ENCODE measurements at places on chromosomes 11 and 22.

- no peak for DNase-seq
Measured at GRCh38 chr11:10993186-10993585, 135.3 kb upstream of the ZBED5 start.

- DNase-seq: no peak
Measured at GRCh38 chr11:92440701-92441442, 216.3 kb downstream of the FAT3 start.

- DNase-seq: no peak
Measured at GRCh38 chr11:60769811-60770210, 13.1 kb downstream of the MS4A15 start.

DNA sequence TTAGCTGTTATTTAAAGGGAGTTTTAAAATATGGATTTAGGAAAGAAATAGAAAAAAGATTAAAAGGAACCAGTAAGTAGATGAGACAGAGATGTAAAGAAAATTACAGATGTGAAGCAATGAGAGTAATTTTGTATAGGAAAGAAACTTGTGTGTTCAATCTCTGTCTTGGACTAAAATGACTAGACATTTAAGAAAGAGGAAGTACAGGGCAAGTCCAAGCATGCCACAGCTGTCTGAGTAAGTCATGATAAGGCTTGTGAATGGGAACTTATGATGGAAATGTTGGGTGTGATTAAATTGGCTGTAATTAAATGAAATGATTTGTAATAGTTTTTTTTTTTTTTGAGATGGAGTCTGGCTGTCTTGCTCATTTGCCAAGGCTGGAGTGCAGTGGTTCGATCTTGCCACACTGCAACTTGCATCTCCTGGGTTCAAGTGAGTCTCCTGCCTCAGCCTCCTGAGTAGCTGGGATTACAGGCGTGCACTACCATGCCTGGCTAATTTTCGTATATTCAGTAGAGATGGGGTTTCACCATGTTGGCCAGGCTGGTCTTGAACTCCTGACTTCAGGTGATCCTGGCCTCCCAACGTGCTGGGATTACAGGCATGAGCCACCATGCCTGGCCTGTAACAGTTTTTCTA is 5.9 kb upstream of the ACY3 start:
- DNase-seq: no peak

- DNase-seq: no peak
Measured at GRCh38 chr11:126476977-126477376, 121.5 kb downstream of the ST3GAL4 start.

GRCh38 chr11:27902981-27903624 is 202.8 kb upstream of the BDNF start:
- no peak for DNase-seq

- DNase-seq: no peak
Measured at GRCh38 chr22:38031491-38031890, 25.7 kb upstream of the PICK1 start.

DNA sequence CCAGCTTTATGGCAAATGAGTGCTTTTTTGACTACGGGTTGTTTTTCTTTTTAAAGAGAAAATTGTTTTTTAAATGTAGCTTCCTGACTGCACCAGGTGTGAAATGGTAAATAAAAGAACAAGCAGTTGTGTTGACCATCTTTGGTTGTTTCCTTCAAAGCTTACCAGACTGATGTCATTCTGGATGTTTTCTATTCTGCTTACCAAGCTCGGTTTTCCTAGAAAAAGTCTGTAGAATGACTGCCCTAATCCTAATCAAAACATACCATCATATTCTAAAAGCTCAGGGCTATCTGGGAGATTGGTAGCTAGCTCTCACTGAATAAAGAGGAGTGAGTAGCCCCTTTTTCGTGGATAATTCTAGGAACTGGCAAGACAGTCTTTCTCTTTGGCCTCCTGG is 77.7 kb downstream of the GAB2 start:
- DNase-seq: no peak

GRCh38 chr11:130103296-130103814 is 33.7 kb downstream of the APLP2 start:
- DNase-seq: peak; percentile 79

- no peak for DNase-seq
Measured at GRCh38 chr22:31344256-31344577, 1.9 kb downstream of the PATZ1 start.

DNA sequence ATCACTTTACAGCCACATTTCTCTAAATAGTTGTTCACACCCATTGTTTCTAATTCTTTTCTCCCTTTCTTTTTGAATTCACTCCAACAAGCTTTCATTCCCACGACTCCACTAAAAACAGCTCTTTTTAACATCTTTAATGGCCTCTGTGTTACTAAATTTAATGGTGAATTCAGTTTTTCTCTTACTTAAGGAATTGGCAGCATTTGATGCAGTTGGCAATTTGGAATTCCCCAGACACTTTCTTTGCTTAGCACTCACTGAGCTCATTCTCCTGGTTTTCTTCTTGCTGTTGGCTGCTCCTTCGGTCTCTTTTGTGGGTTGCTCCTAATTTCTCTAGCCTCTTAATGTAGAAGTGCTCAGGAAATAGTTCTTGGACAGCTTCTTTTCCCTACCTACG is 40.5 kb upstream of the OR9Q1 start:
- no peak for DNase-seq

DNA sequence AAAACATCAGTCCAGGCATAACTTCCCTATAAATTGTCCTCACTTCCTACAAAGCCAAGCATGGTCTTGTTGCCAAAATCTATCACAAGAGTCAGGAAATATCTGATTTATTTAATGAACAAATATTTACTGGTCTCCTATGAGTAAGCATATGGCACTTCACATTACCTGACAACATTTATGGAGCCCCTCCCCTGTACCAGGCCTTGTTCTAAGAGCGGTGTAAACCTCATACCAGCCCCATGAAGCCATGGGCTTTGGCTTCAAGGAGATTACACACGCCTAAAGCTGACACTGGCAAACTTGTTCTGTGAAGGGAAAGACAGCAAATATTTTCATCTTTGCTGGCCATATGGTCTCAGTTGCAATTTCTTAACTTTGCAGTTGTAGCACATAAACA is 43.0 kb upstream of the EIF3D start:
- no peak for DNase-seq

GRCh38 chr11:123822032-123822431 is 15.9 kb upstream of the OR6M1 start:
- no peak for DNase-seq

DNA sequence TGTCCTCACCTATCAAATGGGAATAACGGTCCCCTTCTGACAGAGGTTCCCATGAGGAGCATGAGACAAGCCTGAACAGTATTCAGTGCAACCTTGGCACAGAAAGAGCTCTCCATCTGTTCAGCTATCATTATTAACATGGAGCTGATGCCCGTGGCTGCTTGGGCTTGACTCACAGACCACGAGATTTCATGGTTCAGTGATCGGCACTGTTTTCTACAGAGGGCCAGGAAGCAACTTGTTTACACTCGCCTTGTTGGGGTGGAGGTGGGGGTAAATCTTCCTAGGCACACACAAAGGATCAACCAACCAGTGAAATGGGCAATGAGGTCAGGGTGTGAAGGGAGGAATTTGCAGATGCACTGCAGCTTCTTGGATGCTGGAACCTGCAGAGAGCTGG is 88.2 kb downstream of the CWC15 start:
- no peak for DNase-seq

DNA sequence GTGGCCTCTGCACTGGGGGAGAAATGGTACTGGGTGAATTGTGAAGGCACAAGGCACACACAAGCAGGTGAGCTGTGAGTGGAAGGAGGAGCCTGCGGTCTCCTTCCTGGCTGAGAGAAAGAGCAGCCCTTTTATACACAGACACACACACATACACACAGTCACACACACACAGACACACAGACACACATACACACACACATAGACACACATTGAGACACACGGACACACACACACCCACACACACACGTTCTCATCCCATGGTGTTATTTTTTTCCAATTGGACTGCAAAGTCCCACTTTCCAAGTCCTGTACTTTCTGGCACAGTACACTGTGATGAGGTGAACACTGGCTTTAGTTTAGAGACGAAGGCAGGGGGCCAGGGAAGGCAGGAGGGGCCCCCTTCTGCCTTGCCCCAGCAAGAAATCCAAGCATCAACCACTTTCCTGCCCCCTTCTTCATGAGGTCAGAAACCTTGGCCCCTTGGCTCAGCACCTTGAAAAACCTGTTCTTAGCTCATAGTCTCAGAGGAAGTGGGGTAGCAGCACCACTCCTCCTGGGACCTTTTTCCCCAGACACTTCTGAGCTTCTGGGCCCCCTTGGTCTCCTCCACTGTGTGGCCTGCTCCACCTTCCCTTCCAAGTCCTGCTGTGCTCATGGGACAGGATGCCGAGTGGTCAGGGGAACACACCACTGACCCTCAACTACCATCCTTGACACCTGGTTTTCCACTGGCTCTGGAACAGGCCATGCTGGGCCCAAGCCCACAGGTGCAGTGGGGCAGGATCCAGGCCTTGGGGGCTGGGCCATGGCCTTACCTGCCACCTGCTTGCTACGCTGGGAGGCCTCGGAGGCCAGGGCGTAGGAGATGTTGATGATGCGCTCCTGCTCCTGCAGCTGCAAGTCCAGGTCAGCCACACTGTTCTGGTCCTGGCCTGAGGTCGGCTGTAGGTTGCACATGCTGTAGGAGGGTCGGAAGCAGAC is 43.8 kb downstream of the C11orf58 start:
- no peak for DNase-seq

GRCh38 chr11:67436459-67437081 is 912 bp downstream of the PTPRCAP start:
- DNase-seq: no peak

DNA sequence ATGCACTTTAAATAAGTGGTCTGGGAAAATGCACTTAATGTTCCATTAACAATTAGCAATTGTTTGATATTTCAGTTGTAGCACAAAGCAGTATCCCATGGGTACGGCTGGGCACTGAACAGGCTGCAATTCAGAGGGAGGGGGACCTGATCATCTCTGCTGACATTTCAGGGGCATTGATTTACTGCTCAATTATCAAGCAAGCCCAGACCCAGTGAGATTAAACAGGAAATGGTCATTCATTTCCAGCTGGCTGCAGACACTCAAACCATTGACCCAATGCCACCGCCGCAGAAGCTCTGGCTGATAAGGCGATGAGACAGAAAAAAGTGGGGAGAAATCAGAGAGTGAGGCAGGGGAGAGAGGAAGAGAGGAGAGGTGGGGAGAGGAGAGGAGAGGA is 1.2 kb downstream of the GPR83 start:
- DNase-seq: no peak

- peak; percentile 100 for DNase-seq
Measured at GRCh38 chr11:119095066-119095880, 6.4 kb downstream of the DPAGT1 start.

- DNase-seq: no peak
Measured at GRCh38 chr11:128456566-128457268, 130.6 kb downstream of the ETS1 start.

DNA sequence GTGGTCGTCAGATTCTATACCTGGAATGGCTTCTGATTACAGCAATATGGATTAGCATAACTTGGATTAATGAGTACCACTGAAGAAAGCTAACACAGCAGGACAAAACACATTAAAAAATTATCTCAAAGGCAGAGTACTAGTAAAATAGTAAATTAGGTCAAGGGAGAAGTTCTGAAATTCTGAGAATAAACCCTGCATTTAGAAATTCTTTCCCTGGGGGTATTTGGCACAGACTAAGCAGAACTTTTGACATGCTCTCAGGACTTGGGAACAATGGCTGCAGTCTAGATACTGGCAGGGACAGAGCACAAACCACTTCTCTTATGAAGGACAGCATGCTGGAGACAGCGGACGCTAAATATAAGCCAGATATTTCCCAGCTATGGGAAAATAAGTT is 85.6 kb upstream of the GRIA4 start:
- DNase-seq: no peak

Measured in AG04450 (cell line).